ENCODE measurements at places on chromosomes 4 and X.

- DNase-seq, result no peak
These were observed 102.2 kb upstream of the ATP6AP2 start for GRCh38 chrX:40478474-40479065.

- peak; percentile 46 for DNase-seq
These were observed 16.6 kb downstream of the DKC1 start for GRCh38 chrX:154779261-154779660.

DNA sequence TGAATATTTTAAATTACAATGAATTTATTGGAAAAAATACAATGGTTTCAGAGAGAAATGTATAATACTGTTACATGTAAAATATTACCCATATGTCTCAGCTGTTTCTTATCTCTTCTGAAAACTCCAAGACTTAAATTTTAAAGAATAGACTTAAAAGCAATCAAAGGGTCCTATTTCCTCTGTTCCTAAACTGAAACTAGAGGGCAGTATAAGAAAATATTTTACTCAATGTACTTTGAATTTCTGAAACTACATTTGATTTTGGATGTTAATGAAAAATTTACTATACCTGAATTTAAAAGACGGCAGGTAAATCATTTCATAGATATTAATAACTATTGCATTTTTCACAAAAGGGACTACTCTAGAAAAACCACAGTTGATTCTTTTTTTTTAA, 200.2 kb downstream of the LRBA start:
- peak; percentile 9 for DNase-seq

DNA sequence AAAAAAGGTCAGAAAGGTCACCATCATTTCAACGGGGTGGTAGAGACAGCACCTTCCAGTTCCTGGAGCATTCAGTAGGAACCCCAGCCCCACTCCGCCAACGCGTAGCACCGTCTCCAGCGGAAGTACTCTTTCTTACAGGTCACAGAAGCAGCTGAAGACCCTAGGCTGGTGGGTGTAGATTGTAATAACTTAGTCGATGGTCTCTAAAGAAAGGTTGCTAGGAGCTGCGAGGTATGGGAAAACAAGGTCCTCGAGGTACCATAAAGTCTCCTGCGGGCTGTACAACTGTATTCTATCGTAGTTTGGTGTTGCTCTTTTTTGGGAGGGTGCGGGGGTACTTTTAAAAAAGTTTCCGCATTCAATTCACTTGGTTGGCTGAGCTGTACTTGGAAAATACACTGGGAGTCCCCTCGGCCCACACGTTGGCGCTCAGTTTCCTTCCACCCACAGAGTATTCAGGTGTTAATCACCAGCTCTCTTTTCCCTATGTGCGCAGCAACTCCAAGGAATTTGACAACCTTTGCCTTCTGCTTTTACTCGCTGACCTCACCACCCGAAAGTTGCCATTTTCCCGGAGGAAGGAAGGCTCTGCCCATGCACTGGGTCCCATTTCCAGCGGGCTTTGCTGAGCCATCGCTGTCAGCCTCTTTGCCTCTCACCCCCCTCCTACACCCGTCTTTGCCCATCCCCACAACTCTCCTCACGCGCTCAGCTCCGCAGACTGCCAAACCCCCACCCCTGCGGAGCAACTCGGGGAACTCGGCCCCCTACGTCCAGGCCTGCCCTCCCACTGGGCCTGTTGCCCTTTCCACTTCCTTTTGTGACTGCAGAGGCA, 4.8 kb upstream of the SOX3 start:
- DNase-seq, result no peak

- peak; percentile 60 for DNase-seq
These were observed 26.9 kb downstream of the ASB9 start for GRCh38 chrX:15242899-15243555.

- peak; percentile 81 for DNase-seq
These were observed 65.6 kb upstream of the BLTP1 start for GRCh38 chr4:122086338-122087065.

- DNase-seq, result no peak
These were observed 108.1 kb downstream of the TSPAN7 start for GRCh38 chrX:38669428-38669827.

DNA sequence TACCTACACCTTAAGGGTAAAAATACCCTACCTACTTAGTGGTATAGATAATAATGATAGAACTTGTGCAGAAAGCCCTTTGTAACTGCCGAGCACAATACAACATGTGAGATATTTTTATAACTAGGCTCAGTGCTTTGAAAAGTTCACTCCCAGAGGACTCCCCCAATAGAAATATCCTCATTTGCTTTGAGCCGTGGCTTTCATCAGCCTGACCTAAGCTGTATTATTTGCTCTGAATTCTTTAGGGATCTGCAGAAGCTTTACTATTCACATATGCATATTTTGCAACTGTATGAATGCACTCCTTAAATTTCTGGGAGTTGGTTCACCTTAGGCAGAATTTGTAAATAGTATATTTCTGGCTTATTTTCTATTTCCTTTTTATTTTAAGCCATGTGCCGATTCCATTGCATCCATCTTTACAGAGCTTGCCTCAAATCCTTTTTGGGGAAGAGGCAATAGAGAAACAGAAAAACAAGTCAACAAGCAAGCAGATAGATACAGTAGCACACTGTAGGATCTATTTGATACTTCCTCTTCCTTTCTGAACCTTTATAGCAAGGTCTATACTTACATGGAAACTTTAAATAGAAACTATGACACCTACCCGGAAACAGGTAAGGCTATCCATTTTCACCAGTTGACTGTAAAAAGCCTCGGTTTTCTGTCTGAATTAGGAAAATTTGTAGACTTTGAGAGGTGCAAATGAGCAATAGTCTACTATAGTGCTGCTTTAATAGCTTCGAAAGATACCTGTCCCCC, 242.5 kb upstream of the VCX3A start:
- no peak for DNase-seq

DNA sequence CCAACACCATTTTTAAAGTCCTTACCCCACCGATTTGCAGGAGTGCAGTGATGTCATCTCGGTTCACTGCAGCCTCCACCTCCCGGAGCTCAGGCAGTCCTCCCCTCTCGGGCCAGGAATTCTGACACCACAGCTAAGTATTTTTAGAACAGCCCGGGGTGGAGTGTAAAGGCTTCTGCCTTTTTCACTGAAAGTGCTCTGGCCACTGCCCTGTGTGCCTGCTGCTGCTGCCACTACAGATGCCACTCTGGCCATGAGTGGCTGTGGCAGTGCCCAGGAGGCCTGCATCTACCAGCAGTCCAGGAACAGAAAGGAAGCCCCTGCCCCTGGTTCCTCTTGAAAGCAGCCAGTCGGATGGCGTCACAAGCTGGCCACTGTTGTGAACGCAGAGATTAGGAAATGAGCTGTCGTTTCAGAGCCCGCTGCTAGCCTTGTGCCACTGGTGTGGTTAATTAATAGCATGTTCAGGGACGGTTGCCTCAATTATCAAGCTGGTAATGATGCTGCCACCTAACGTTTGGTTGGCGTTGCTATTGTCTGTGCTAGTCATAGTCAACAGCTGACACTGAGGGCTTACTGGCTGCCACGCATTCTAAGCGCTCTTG, 23.6 kb upstream of the TBC1D14 start:
- peak; percentile 49 for DNase-seq

DNA sequence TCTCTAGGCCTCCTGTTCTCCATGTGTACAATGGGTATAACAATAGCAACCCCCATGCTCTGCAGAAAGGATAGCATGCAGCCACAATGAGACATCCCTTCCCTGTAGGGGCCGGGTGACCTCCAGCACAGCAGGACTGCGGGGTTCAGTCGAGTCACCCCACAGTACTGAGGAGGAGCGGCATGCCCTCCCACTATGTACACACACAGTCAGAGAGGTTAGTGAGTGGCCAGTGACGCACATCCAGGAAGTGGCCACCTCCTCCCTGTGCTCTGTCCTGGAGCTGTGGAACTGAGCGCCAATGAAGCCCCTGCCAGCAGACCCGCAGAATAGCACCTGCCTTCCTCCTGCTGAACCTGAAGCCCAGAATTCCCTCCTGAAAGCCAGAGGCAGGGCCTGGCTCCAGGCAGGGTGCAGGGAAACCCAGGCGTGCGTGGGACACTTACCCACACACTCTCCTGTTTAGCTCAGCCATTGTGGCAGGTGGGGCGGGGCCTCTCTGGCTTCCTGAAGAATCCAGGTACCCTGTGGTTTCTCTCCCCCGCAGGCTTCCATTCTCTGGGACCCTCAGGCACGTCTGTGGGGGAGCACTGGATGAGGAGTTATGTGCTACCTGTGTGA, 50.0 kb downstream of the WFS1 start:
- no peak for DNase-seq

DNA sequence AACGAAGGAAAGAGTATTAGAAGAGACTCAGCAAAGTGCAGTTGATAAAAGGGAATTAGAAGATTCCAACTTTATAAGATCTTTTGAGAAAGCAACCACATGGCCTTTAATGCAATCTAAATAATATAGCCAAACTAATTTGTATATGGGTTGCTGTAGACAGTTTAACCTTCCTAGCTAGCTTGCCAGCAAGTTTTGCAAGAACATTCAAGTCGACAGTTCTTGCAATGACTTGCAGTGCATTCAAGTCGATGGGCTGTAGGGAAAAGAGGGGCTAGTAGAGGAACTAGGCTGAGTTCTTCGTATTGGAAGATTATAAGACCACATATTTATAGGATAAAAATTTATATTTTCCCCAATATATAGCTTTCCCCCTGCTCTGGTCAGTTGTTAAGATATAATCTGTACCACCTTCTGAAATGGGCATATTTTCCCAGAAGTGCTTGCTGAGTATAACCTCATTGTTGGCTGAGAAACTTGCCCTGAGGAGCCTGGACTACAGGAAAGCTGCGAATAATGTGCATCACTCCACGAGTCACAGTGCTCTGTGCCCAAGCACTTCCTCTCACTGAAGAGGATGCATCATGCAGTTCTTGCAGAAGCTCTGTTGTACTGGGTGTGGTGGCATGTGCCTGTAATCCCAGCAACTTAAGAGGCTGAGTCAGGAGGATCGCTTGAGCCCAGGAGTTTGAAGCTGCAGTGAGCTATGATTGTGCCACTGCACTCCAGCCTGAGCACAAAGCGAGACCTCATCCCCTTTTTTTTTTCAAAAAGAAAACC, 56.7 kb downstream of the DOCK11 start:
- DNase-seq, result peak; percentile 68

DNA sequence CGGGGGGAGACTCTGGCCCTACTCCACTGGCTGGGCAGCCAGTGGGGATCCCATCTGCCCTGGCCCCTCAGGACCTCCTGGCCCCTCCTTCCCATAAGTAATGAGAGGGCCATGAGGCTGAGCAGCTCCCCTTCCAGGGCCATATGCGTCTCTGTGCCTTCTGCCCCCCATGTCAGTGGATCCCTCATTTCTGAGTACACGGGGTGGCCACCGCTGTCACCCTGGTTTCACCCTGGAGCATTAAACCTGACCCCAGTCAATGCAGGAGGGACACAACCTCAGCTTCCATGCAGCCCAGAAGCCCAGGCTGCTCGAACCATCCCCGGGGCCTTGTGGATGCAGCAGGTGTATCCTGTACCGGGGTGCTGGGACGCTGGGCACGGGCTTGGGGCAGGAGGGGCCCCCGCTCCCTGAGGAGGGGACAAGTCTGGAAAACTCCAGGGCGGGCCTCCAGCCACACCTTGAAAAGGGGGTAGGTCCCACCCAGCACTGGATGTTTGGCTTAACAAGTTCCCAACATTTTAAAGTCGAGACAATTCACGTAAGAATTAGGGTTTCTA, 24.2 kb downstream of the ATP5ME start:
- no peak for DNase-seq

- DNase-seq, result no peak
These were observed 27.0 kb upstream of the TMEM150C start for GRCh38 chr4:82588771-82589270.

GRCh38 chr4:139484783-139485311, 30.9 kb downstream of the RAB33B start:
- DNase-seq, result no peak

DNA sequence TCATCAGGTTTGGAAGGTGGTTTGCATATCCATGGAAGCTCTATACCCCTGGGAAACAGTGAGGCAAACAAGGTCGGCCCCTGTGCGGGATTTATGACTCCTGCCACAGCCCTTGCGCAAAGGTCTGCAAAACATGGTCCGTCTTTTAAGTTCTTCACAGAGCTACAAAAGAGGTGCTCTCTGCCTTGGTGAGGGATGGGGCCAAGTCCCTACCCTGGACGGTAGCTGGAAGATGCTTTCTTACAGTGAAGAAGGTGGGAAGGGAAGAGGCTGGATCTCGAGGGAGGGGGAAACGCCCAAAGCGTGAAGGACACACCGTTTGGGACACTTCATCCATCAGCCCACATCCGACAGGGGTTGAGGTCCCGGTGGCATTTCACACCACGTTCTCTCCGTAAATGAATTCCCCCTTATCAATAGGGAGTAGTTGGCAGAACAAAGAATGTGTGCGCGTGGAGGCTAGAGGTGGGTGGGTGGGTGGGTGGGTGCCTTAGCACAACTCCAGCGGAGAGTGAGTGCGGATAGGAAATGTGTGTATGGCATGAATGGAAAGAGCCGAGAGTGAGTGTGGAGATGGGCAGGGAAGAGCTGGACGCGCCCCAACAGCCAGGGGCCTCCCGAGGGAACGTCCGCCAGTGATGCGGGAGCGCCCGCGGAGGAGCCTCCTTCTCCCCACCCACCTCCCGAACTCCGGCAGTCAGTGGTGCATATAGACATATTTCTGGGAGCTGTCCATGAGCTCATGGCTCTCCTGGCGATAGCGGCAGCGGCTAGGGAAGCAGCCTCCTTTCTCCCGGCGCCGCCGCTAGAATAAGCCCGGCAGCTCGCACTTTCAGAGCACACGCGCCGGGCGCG, 68.3 kb downstream of the LARP7 start:
- DNase-seq, result peak; percentile 52

DNA sequence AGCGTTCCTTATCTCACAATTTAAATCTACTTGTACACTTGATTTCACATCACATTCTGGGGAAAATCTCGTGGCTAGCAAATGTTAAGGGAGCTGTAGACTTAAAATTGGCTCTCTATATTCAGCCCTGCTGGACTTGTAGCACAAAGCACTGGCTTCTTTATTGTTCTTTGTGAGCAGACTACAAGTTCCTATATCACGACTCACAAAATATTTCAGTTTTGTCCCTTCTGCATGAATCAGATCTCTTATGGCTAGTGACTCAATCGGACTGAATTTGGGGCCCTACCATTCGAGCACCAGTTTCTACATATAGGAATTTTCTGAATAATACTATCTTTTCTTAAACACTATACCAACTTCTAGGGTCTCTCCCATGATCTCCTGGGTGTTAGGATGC, 390.1 kb downstream of the ADAM29 start:
- DNase-seq, result peak; percentile 12

DNA sequence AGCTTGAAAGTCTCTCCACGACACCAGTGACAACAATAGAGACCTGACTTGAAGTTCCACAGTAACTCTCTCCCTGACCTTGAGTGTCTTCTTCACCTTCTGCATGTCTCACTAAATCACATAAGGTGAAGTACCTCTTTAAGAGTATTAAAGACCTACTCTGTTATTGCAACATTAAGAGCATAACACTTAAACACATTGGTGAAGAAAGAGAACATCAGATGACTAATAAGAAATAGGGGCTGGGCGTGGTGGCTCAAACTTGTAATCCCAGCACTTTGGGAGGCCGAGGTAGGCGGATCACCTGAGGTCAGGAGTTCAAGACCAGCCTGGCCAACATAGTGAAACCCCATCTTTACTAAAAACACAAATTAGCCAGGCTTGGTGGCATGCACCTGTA, 33.9 kb upstream of the MAPK10 start:
- DNase-seq, result no peak

GRCh38 chr4:89101256-89102161, 9.8 kb upstream of the TIGD2 start:
- DNase-seq, result no peak

- peak; percentile 66 for DNase-seq
These were observed 27.0 kb upstream of the PDGFC start for GRCh38 chr4:156998500-156999174.

GRCh38 chrX:70234355-70234754, at the start of gene AWAT1:
TSS of gene AWAT1 (plus strand) at chrX:70234655. CDS start at chrX:70234696, 41 bp downstream.
- DNase-seq, result no peak

- no peak for DNase-seq
These were observed 8.5 kb upstream of the GUCY1A1 start for GRCh38 chr4:155657985-155658680.
